ENCODE measurements at places on chromosomes 6 and 20.

DNA sequence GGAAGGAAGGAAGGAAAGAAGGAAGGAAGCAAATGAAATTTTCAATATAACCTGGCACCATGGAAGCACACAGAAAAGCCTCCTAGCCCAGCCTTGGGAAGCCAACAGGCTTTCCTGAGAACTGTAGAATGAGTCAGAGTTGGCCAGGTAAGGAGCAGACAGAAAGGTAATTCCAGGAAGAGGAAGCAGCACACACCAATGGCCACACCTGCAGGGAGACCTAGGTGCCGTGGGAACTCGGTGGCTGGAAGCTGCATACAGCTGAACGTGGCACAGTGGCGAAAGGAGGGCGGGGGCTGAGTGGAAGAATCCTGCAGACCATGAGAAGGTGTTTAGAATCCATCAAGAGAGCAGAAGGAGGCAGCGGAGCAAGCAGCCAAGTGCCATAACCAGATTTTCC lies 224.8 kb upstream of the RREB1 start:
- no peak for DNase-seq

DNA sequence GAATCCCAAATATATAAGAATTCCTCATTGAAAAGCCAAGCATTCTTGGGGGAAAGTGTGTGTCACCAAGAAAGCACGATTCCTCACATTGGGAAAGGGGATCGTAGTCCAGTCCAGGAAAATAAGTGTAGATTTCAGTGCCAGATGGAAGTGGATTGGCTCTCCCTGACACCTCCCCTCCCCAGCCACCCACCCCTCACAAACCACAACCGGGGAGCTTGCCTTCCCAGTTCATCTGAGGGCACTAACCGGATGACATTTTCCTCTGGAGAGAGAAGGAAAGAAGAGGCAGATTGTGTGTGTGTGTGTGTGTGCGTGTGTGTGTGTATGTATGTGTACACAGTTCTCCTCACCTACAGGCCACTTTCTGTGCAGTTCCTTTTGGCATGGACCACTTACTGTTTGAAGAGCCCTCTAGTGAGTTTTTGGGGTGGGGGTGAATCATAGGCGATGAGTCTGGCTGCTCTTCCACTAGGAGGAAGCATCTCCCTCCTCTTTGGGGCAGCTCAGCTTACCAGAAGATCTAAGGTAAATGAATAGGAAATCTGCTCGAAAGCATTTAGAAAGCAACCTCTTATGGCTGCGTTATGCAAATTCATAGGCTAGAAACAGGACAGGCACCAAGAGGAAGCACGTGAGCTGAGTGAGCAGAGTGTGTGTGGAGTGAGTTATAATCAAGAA lies 20.8 kb downstream of the DAAM2 start:
- DNase-seq: no peak

DNA sequence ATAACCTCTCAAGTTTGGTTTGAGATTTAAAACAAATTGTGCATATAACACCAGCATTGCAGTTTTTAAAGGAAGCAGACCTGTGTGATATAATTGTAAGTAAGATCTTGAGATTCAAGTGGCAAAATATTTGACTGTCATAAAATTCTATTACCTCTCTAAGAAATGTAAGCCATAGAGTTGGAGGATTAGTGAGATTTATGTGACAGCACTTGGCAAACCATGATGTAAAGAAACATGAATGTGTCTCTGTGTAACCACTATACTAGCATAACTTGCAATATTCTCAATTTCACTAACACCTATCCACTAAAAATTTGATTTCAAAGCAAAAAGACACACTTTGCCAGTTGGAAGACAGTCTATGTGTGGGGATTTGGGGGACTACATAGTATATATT lies 190.2 kb upstream of the SSTR4 start:
- DNase-seq: no peak

DNA sequence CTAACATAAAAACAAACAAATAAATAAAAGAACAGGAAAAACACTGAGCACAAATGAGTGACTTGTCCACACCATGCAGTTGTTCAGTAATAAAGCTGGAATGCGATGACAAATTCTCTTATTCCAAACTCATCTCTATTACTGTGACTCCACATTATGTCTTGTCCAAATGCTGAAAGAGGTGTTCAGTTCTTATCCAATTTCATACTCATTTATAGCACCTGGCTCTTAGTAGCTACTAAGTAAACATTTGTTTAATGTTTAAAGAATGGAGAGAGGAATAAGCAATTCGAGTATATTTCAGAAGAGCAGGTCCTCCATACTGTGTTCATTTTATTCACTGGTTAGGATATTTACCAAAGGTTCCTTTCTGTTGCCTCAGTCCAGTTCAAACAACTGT lies 439.0 kb upstream of the JAG1 start:
- no peak for DNase-seq

DNA sequence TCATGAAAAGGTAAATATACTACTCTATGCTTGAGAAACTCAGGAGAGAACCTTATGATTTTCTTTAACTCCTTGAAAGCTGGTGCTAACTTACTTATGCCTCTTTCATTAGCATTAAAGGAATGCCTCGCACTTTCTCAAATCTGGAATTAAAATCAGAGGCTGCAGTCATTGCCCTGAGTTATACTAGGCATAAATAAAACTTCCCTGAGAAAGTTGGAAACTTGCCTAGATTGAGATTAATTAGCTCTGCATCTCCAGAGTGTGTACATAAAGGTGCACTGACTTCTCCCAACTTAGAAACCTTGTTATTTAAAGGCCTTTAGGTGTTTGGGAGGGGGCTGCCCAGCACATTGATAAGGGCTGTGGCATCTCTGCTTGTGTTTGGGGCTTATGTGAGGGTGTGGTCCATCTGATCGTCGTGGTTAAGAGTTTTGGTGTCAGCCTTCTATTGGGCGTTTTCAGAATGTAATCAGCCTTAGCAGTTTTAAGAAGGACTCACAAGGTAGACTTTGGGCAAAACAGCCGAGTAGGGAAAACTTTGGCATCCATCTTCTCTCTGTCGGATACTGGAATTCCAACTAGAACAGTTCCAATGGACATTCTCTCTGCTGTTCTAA lies 32.1 kb upstream of the CCN6 start:
- no peak for DNase-seq

- no peak for DNase-seq
Measured at GRCh38 chr6:169848946-169849345, 97.5 kb downstream of the ERMARD start.

DNA sequence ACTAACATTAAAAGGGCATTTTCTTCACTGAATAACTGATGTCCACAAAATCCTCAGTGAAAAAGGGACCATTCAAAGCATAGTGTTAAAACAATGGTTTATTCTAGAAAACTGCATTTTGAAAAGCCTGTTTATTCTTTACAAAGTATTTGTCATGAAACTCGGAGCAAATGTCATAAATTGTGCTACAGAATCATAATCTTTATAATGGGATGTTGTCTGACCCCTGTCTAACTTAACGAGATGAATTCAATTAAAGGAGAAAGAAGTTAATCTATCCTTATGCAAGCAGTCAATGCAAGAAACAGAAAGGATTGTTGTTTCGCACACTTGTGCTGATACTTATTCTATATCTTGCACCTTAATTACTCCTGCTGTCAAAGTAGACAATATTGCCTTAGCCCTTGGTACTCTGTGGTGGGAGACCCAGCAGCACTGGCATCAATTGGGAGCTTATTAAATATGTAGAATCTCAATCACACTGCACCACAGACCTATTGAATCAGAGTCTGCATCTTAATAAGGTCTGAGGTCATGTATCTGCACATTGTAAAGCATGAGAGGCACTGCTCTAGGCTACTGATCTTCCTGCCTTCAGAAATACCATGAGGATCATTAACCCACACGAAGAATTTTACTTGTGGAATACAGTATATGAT lies 708.3 kb downstream of the HDGFL1 start:
- peak; percentile 82 for DNase-seq

DNA sequence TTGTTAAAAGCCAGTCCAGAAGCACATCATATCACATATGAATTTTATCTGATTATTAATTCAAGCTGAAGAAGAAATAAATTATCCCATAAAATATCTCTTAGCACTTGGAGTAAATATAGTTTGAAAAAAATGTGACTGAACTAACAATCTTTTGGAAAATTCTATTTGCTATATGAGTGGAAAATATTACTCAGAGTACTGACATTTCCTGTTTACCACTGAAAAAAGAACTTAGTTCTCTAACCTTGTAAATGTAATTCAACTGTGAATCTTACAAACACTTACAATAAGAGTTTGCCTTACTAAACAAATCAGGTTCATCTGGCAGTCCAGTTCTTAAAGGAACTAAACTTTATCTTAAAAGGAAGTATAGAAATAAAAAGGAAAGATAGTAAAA lies 44.2 kb downstream of the MOXD1 start:
- no peak for DNase-seq

DNA sequence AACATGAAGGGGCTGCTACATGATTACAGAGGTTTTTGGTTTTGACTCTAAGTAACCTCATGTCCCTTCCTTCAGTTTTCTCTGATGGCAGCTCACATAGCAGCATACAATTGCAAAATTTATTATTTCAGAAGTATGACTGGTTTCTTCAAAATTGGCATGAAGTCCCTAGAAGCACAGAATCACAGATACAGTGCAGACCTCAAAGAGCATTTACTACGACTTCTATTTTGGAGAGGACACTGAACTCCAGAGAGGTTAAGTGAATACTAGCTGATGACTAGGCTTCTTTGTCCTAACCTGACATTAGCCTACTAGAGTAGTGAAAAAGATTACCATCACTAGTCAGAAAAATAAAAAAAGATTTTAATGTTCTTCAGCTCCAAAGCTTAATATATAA lies 664.3 kb downstream of the RFPL4B start:
- DNase-seq: no peak

DNA sequence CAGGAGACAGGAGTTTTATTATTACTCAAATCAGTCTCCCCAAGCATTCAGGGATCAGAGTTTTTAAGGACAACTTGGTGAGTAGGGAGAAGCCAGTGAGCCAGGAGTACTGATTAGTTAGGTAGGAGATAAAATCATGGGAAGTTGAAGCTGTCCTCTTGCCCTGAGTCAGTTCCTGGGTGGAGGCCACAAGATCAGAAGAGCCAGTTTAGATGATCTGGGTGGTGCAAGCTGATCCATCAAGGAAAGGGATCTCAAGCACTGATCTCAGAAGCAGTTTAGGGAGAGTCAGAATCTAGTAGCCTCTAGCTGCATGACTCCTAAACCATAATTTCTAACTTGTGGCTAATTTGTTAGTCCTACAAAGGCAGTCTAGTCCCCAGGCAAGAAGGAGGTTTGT lies 706.5 kb upstream of the MAP3K7 start:
- no peak for DNase-seq

GRCh38 chr6:168284187-168284586 lies 35.4 kb downstream of the DACT2 start:
- DNase-seq: no peak

GRCh38 chr6:13814938-13815575 lies 700 bp upstream of the MCUR1 start:
- DNase-seq: peak; percentile 57

- no peak for DNase-seq
Measured at GRCh38 chr6:135043846-135044245, 10.8 kb downstream of the HBS1L start.

DNA sequence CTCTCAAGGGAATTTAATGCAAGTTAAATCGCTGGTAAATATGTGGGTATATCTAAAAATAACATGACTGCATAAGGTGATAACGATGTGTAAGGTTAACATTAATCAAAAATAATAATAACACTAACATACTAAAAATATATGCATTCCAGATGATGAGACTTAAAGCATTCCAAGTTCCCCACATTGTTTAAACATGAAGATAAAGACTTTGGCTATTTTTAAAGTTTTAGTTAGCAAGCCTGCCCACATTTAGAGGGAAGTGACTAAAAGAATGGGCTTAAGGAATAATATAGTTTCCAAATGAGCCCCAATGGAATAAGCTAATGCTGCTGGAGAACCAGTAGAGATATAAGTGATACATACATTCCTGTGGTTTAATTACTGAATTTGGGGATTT lies 941.3 kb downstream of the TBC1D32 start:
- DNase-seq: no peak

GRCh38 chr20:43558412-43559146 lies at the start of gene SGK2:
SGK2 (plus strand) TSS chr20:43559027; CDS start chr20:43566496, 7,469 bp downstream.
- DNase-seq: no peak

GRCh38 chr20:62314339-62314638 lies 11.5 kb downstream of the ADRM1 start:
- DNase-seq: no peak

GRCh38 chr6:150624191-150624590 lies 24.5 kb downstream of the PLEKHG1 start:
- DNase-seq: no peak

GRCh38 chr6:3409699-3410384 lies 47.0 kb downstream of the SLC22A23 start:
- DNase-seq: no peak

DNA sequence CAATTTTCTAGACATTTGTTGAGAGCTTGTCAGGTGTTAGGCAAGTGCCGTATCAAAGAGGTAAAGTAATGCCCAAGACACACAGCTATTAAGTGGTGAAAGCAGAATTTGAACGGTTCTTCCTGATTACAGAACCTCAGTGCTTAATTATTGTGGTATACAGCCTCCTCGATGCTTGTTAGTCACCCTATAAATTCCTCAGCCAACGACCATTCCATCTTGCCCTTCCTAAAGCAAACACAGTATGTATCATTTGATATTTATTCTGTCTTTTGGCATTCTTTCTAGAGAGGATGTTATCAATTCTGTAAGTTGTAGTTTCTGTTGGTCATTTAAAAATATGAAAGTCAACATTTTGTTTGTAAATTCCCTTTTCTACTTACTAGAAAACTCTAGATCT lies 297.8 kb upstream of the BMP2 start:
- DNase-seq: no peak

- no peak for DNase-seq
Measured at GRCh38 chr6:84123186-84123585, 89.6 kb downstream of the MRAP2 start.

DNA sequence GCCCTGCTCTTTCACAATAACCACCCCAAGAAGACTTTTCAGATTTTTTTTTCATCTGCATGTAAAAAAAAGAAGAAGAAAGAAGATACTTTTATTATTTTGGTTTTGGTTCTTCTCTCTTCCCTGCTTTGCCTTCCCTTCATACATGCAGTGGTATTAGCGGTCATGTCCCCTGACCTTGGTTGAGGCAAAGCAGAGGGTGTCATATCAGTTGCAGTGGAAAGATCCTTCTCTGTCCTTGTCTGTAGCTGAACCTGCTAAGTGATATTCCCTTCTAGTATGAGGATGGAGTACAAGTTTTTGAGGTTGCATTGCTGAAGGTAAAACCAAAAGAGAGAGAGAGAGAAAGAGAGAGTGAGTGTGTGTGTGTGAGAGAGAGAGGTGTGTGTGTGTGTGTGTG lies 345.7 kb downstream of the UTRN start:
- DNase-seq: no peak

GRCh38 chr20:6140947-6141346 lies 18.1 kb upstream of the FERMT1 start:
- no peak for DNase-seq

- no peak for DNase-seq
Measured at GRCh38 chr6:20777801-20778200, 243.5 kb downstream of the CDKAL1 start.
